ENCODE measurements at places on chromosomes 13 and 19.
A peak's percentile ranks its signal among the peaks of the same experiment; 100 is the strongest.

GRCh38 chr19:13790354-13790753, 4.9 kb upstream of the ZSWIM4 start:
- no peak for DNase-seq

GRCh38 chr13:110677731-110678545, 28.0 kb downstream of the CARS2 start:
- no peak for DNase-seq

GRCh38 chr19:49357186-49357585, 5.0 kb downstream of the TEAD2 start:
- DNase-seq: no peak

GRCh38 chr19:5106191-5106726, 137.3 kb downstream of the KDM4B start:
- DNase-seq: no peak

- DNase-seq: no peak
These were observed 13.6 kb downstream of the KLK4 start for GRCh38 chr19:50897612-50898011.

DNA sequence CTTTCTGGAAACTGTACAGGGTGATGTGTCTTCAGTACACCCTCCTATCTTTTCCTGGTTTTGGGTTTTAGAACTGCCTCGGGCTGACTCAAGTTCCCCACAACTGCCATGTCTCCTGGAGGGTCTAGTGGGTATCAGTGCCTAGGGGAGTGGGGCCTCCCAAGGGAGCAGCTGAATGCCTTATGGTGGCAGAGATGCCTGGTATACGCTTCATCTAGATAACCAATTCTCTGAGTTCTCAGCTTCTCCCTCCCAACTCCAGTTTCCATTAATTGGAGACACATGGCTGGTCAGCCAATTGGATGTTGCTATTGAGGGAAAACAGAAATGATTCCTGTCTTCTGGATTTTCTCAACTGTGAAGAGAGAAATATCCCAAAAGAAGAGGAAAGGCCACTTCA, 12.8 kb downstream of the ZNF439 start:
- no peak for DNase-seq

- no peak for DNase-seq
These were observed 22.1 kb downstream of the AP2A1 start for GRCh38 chr19:49788857-49789256.

DNA sequence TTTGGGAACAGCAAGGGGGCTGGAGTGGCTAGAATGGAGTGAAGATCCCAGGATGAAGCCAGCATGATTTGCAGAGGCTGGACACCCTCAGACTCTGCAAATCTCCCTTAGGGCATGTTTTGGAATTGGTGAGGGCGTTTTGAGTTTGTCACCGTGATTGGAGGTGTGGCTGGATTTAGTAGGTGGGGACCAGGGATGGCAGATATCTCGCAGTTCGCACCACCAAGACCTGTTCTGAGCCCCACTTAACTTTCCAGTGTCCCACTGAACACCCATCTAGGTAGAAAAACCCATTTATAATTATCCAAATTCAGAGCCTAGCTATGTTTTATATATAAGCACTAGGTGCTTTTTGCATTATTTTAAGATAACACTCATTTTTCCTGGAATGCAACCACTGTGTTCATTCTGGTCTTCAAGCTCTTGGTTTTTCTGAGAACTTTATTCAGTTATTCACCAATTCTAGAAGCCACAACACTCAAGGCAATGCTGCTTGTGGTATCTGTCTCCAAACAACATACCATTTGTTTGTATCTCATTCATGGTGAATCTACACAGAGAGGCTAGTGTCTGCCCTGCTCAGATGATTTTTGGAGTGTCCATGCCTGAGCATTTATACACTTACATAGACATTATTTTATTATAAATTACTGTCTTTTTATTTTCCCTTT, 3.0 kb upstream of the NANOS2 start:
- DNase-seq: no peak

- DNase-seq: no peak
These were observed 1.9 kb upstream of the SH2D3A start for GRCh38 chr19:6769006-6769619.

DNA sequence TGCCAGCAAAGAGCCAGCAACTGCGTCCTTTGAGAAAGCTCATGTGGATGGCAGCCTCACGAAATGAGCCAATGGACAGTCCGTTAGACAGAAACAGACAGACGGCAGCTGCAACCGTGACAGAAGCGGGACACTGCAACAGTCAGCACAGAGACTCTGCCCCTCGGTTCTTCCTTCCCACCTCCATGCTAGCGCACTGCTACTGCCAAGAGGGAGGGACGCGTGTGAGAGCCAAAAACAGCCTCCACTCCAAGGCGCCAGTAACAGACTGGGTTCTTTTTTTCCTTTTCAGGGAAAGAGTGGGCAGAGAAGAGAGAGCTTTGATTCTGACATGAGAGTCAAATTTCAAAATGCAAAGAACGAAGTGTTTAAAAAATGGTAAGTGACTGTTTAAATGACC, 77.5 kb downstream of the SERP2 start:
- no peak for DNase-seq

DNA sequence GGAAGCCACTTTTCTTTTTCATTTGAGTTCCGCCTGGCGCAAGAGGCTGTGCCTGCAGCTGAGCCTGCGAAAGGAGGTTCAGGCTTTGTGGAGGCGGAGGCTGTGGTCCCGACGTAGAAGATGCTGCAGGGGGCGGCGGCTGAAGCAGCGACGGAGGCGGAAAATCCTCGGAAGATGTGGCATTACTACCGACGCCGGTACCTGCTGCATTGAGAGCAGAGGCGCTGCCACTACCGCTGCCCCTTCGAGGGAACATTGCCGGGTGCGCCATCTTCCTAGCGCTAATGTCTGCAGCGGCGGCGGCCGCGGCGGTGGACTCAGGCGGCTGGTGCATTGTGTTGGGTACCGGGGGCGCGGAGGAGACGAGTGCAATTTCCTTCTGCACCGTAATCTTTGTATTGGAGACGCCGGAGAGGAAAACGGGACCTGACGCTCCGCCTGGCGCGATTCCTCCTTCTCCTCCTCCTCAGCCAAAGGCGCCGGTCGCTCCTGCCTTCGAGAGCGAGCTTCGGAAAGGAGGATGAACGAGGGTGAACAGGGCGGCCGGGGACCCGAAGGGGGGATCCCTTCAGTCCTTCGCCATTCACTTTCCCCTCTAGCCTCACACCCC, at the start of gene TSC22D1:
TSS of gene TSC22D1 (minus strand) at position 590 of the 610 bp plus-strand sequence. CDS start at position 334, 256 bp downstream.
- no peak for DNase-seq

- peak; percentile 63 for DNase-seq
These were observed 10.1 kb downstream of the OR1I1 start for GRCh38 chr19:15091918-15092753.

GRCh38 chr13:31172001-31172400, 10.3 kb upstream of the HSPH1 start:
- no peak for DNase-seq

- no peak for DNase-seq
These were observed 10.8 kb downstream of the CLEC4M start for GRCh38 chr19:7773841-7774240.

All from left renal pelvis (tissue), 4 donors.